ENCODE measurements at places on chromosomes 5 and 9.

DNA sequence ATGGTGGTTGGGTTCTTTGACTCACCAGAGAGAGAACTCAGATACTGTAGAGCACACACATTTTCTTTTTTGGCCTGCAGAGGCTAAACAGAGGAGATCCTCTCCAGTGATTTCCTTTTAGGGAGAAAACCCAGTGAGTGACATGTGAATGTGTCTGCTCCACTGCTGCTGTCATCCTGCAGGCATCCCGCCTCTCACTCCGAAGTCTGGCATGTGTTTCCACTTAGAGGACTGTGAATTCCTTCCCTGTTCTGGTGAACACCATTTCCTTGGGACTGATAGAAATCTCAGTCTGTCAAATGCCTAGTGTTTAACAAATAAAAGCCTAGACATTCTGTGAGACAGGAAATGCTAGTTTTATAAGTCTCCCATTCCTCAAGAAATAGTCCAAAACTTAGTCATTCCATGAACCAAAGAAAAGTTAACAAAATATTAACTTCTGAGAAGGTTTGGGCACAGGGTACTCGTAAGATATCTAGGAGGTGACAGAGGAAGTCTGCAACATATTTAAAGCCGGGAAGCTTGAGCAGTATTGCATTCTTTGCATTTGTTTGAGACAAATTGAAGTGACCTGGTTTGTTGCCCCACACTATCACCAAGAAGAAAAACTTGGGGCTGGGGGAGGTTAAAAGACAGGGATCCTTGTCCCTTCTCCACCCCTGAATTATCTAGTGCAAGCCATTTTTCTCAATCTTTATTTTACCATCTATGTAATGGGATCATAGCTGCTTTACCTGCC lies 74.9 kb upstream of the NIPAL4 start:
- DNase-seq, result peak; percentile 100

DNA sequence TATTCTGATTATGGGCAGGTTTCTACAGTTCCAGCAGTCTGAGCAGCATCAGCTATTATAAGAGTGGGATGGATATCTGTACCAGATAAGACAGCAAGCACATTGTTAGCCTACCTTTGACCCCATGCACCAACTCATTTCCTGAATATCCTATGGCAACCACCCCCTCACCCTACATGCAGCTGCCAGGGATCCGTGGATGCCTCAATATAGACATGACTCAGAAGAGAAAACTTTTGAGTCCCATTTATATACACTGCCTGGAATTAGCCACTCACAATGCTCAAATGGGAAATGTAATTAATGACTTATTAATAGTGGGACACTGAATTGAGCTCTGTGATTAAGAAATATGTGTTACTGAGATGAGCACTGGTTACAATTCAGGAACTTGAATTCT lies 124.4 kb downstream of the SSBP2 start:
- peak; percentile 33 for DNase-seq

DNA sequence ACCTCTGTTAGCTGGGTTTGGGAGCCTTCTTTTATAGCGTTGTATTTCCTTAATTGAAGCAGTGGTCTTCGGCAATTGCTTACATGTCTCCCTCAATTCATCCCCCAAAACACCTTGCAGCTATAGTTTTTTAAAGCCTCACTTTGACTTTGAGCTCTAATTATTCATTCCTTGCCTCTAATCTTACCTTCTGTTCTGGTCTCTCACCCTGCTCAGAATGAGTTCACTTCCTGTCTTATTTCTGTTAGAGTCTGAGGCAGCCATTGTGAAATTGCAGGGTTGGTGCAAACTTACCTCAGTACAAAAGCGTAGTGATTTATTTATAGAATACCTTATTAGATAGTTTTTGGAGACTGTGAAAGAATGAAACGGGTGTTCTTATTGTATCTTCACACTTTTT lies 35.0 kb downstream of the AOPEP start:
- DNase-seq, result no peak

GRCh38 chr5:14663734-14664269 lies 716 bp upstream of the OTULIN start:
- DNase-seq, result no peak

DNA sequence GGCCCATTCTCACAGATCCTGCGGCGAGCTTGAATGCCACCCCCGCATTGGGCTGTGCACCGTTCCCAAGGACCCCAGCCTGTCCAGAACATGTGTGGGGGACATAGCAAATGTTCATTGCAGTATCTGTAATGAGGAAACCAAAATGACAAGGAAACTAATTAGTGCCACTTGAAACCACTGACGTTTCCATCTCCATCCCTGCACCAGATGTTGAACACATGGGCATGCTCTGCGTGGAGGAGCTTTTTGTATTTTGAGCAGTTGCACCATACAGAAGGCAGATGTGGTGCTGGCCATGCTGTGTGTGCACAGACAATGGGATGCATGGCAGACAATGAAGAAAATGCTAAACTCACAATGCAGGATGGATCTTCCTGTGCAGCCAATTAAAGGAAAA lies 437.7 kb downstream of the SEMA5A start:
- no peak for DNase-seq

DNA sequence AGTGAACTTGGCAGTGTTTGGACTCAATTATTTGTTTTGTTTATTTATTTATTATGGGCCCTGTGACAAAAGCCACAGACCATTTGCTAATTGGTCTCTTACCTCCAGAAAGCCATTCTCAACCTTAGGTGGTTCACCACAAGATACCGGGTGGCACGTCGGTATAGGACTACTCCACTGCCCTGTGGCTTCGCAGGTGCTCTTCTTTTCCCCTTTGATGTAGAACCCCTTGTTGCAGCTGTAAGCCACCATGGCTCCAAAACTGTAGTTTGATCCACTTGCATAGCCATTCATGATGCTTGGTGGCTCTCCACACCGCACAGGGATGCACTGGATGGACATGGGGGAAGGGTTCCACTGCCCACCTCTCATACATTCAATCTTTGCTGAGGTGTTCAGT lies 73.3 kb upstream of the TXNDC8 start:
- no peak for DNase-seq
